ENCODE measurements at places on chromosomes 3 and 15.
A peak's percentile ranks its signal among the peaks of the same experiment; 100 is the strongest.

- DNase-seq: no peak
Observed at GRCh38 chr15:101194546-101195125, 57.2 kb downstream of the CHSY1 start.

GRCh38 chr15:74631408-74631807 lies 15.8 kb downstream of the CLK3 start:
- no peak for DNase-seq

GRCh38 chr3:27254896-27255295 lies 114.3 kb downstream of the NEK10 start:
- DNase-seq: no peak

DNA sequence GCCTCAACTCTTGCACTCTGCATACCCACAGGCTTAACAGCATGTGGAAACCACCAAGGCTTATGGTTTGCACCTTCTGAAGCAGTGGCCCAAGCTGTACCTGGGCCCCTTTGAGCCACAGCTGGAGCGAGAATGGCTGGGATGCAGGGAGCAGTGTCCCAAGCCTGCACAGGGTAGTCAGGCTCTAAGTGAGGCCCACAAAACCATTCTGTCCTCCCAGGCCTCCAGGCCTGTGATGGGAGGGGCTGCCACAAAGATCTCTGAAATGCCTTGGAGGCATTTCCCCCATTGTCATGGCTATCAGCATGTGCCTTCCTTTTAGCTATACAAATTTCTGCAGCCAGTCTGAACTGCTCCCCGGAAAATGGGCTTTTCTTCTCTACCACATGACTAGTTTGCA lies 12.5 kb upstream of the CMSS1 start:
- DNase-seq: no peak

- DNase-seq: no peak
Observed at GRCh38 chr3:23741036-23741706, 64.6 kb upstream of the UBE2E1 start.

GRCh38 chr3:98593046-98593936 lies at the start of gene CPOX:
CPOX (minus strand) TSS chr3:98593611; CDS start chr3:98593504, 107 bp downstream.
- DNase-seq: peak; percentile 84

GRCh38 chr15:69375151-69375790 lies 38.9 kb upstream of the KIF23 start:
- no peak for DNase-seq

Measured in activated CD8-positive, alpha-beta memory T cell treated with anti-CD3 and anti-CD28 coated beads, Interleukin-2, amount 50 U/mL, for 4 hours (primary cell).